ENCODE measurements at places on chromosomes 2 and 18. TPM values are rescaled to one million over a fixed set of nuclear protein-coding genes. Genes with fewer than 3 reads are reported as not detected.

Gene VSNL1
- not detected for total RNA-seq

Gene GCKR
- total RNA-seq, result 0.69 TPM

Gene HOXD12
- total RNA-seq, result not detected

Gene OLA1
- total RNA-seq, result 33.8 TPM

Gene ALS2
- total RNA-seq, result 20.2 TPM

Gene STARD6
- total RNA-seq, result not detected

Gene VWA3B
- 2.1 TPM for total RNA-seq

Gene UGT1A10
- total RNA-seq, result not detected

Gene KLHL30
- not detected for total RNA-seq

Gene PEX13
- 72.2 TPM for total RNA-seq

Gene RAB10
- 219 TPM for total RNA-seq

Gene CD8B2
- total RNA-seq, result 0.07 TPM

Gene SERPINE2
- total RNA-seq, result 8.4 TPM
